Activated naive CD8-positive, alpha-beta T cell treated with anti-CD3 and anti-CD28 coated beads for 36 hours (primary cell): ENCODE measurements at places on chromosomes 7 and 10. TPM values are rescaled to one million over a fixed set of nuclear protein-coding genes. Genes with fewer than 3 reads are reported as not detected.

GRCh38 chr10:104777086-104777799 is 136.2 kb downstream of the SORCS3 start:
- H3K27me3 ChIP-seq, result peaks cover 15% of the 10 kb centered on the region
- no peak for DNase-seq
- H3K36me3 ChIP-seq, result no peaks in the 10 kb centered on the region
- no peaks in the 10 kb centered on the region for H3K4me1 ChIP-seq

DNA sequence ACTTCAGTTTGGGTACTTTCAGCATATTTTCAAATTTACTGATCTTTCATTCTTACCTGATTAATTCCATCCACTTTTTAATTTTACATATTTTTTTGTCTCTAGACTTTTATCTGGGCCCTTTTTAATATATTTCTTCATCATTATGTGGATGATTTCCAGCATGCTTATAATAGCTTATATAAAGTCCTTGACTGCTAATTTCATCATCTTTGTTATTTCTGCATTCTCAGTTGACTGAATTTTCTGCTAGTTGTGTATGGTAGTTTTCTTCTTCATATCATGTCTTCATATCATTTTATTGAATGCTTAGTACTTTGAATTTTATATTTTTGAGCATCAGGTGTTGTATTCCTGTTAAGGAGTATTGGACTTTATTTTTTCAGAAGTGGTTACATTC is 39.6 kb downstream of the STAM start:
- peak overlapping the region; percentile 21 for H3K27ac ChIP-seq
- peaks cover 47% of the 10 kb centered on the region for H3K36me3 ChIP-seq
- H3K27me3 ChIP-seq, result no peaks in the 10 kb centered on the region
- no peak overlapping the region for H3K4me3 ChIP-seq
- peaks cover 56% of the 10 kb centered on the region for H3K4me1 ChIP-seq
- no peak for DNase-seq

DNA sequence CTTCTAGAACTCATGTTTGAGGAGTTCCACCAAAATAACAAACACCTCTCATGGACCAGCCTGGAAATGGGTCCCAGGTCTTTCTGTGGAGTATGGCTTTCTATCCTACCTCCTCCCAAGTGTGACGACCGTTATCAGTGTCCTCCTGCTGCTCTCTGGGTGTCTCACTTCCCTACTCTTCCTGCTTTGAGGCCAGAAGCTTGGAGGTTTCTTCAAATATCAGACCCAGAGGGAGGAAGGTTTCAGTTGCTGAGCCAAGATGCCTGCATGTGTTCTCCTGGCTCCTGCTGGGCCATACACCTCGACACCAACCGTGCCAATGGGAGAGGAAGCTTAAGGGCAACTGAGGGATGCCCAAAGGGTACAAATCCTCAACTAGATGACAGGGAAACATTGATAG is 114.6 kb downstream of the WNT2 start:
- no peaks in the 10 kb centered on the region for H3K36me3 ChIP-seq
- H3K27me3 ChIP-seq, result no peaks in the 10 kb centered on the region
- DNase-seq, result no peak

DNA sequence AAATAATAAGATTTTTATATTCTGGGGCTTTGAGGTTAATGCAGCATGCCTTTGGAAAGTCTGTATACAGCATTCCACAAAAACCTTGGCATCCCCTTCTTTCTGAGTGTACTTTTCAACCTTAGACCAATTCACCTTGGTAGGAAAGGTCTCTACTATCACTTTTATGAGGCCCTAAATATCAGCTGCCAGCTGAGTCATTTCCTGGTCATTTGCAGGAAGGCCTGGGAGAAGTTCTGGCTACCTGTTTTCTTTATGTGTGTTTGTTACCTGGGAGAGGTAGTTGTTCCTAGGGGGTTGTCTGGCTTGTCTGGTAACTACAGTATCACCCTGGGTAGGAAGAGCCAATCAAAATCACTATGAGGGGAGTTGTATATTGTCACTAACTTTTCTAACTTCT is 4.1 kb downstream of the SPAM1 start:
- H3K4me1 ChIP-seq, result no peaks in the 10 kb centered on the region
- DNase-seq, result no peak
- peaks cover 14% of the 10 kb centered on the region for H3K27me3 ChIP-seq
- H3K27ac ChIP-seq, result no peak overlapping the region
- no peak overlapping the region for H3K4me3 ChIP-seq

GRCh38 chr10:89309156-89310055 is 7.6 kb downstream of the IFIT2 start:
- H3K27me3 ChIP-seq, result peaks cover 3% of the 10 kb centered on the region
- DNase-seq, result no peak
- H3K4me3 ChIP-seq, result no peak overlapping the region

- H3K27me3 ChIP-seq, result peaks cover 29% of the 10 kb centered on the region
- H3K27ac ChIP-seq, result no peak overlapping the region
- DNase-seq, result no peak
- H3K36me3 ChIP-seq, result no peaks in the 10 kb centered on the region
These were observed 35.2 kb upstream of the HECW1 start for GRCh38 chr7:43077285-43077684.

DNA sequence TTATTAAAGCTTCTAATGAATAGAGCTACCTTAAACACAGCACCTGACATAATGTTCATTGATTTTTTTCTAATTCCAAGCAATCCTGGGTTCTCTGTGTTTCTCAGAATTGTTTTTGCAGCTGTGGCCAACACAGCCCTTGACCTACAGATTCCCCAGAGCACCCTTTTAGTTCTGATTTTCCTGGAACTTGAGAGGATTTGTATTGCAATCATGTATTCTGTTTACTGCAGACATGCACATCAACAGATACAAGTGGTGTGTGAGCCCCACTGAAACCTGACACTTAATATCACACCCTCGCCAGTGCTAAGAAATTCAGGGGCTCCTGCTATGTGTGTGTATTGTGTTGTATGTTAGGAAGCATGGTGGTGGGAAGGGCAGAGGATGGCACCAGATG is 344.2 kb upstream of the POM121L12 start:
- DNase-seq, result no peak
- H3K36me3 ChIP-seq, result no peaks in the 10 kb centered on the region
- no peaks in the 10 kb centered on the region for H3K4me1 ChIP-seq
- H3K27ac ChIP-seq, result no peak overlapping the region
- no peak overlapping the region for H3K4me3 ChIP-seq

DNA sequence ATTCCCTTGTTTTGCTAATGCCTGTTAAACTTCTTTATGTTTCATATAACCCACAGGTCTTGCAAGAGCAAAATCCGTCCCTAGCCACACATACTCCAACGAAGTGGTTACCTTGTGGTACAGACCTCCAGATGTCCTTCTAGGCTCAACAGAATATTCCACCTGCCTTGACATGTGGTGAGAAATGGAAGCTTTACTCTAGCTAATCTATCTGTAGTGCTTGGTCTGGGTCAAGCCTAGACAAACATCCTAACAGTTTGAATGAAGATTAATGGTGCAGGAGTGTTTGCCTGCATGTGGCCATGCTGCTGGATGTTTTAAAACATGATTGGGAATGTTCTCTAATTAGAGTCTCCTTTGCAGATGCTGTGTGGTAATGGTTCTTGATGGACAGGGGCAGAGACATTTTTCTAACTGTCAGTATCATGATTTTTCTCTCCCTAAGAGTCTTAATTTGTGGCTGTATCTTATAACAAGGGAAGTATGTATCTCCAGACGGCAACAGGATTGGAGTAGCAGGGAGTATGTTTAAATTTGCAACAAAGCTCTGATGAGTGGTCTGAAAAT is 308.5 kb upstream of the FZD1 start:
- no peak overlapping the region for H3K4me3 ChIP-seq
- H3K36me3 ChIP-seq, result no peaks in the 10 kb centered on the region
- DNase-seq, result no peak
- no peaks in the 10 kb centered on the region for H3K27me3 ChIP-seq

- no peak for DNase-seq
- H3K36me3 ChIP-seq, result no peaks in the 10 kb centered on the region
- peaks cover 3% of the 10 kb centered on the region for H3K4me1 ChIP-seq
- no peak overlapping the region for H3K4me3 ChIP-seq
These were observed 218.0 kb downstream of the CREB5 start for GRCh38 chr7:28630350-28630749.

DNA sequence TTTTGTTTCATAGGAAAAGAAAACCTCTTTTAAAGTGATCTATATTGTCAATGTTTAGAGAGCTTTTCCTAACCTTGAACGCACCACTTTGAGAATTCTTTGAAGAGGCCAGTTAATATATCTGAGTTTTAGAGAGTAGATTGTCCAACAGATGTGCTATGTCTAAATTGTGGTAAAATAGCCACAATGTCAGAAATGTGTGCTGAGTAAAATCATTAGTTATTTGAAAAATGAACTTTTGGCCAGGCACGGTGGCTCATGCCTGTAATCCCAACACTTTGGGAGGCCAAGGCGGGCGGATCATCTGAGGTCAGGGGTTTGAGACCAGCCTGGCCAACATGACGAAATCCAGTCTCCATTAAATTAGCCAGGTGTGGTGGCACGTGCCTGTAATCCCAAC is 61.6 kb upstream of the KIAA1217 start:
- no peak for DNase-seq
- H3K27me3 ChIP-seq, result peaks cover 3% of the 10 kb centered on the region
- no peak overlapping the region for H3K4me3 ChIP-seq
- H3K27ac ChIP-seq, result no peak overlapping the region
- no peaks in the 10 kb centered on the region for H3K4me1 ChIP-seq

GRCh38 chr10:109769966-109770365 is 153.3 kb downstream of the XPNPEP1 start:
- H3K36me3 ChIP-seq, result no peaks in the 10 kb centered on the region
- peaks cover under 1% of the 10 kb centered on the region for H3K27me3 ChIP-seq
- H3K4me3 ChIP-seq, result no peak overlapping the region
- H3K27ac ChIP-seq, result no peak overlapping the region

DNA sequence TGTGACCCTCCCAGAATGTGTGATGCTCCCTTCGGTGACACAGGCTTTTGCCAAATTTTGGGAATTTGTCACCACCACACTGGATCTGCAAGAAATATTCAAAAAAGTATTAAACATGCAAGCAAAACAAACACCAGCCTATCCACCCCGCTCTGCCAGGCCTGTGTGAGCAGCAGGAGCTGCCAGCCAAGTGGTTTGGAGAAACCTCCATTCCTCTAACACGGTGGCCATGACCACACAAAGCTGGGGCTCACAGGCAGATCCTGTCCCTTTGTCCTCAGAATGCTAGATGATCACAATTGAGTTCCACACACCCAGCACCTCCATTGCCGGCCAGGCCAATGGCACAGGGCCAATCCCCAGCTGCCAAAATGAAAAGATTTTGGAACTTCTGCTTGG is 261.9 kb upstream of the PPP2R2D start:
- peaks cover 13% of the 10 kb centered on the region for H3K27me3 ChIP-seq
- H3K36me3 ChIP-seq, result no peaks in the 10 kb centered on the region
- H3K4me3 ChIP-seq, result no peak overlapping the region
- DNase-seq, result no peak

DNA sequence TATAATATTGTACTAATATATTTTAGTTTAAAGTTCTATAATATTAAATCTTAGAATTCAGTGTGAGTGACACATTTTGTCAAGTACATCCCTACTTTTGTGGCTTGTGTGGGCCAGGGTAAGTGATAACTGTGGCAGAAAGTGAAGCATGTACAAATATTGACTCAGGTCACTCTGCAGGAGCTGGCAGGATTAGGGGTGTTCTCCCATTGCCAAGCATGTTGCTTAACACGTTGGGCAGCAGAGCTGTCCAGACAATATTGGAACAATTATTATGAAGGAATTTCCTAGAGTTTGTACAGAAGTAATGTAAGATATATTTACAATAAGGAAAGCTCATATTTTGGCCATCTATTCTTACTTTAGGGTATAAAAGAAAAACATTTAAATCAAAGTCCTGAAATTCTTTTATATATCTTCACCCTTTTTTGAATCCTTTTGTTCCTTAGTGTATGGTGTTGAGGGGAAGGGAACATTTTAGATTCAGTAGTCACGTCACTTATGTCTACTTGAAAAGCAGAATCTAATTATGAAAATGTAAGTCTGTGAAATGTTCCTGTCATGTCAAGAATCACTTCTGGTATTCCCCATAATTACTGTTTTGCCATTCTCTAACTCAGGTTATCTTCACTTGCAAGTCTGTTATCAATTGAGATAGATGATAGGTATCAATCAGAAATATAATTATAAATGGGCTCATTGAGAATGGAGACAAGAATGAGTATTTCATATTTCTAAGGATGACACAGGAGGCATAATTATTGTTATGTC is 4.0 kb downstream of the HDAC9 start:
- no peak overlapping the region for H3K27ac ChIP-seq
- no peaks in the 10 kb centered on the region for H3K36me3 ChIP-seq
- peaks cover 5% of the 10 kb centered on the region for H3K27me3 ChIP-seq
- DNase-seq, result no peak
- H3K4me3 ChIP-seq, result no peak overlapping the region

DNA sequence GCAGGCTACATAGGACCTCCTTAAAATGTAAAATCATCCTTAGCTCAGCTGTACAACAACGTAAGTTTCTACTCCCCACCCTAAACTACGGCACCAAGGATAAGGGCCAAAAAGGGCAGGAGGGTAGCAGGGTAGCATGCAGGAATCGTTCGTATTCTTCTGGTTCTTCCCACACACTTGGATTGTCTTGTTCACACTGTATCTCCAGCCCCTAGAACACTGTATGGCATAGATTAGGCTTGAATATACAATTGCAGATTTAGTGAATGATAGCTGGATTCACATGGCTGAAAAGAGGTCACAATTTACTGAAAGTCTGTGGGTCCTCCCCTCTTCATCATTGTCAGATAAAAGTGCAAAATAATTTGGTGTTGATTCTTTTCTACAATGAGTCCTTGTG is 28.2 kb upstream of the PRKAR2B start:
- H3K27ac ChIP-seq, result no peak overlapping the region
- no peaks in the 10 kb centered on the region for H3K27me3 ChIP-seq
- no peaks in the 10 kb centered on the region for H3K36me3 ChIP-seq
- H3K4me1 ChIP-seq, result no peaks in the 10 kb centered on the region
- no peak overlapping the region for H3K4me3 ChIP-seq

DNA sequence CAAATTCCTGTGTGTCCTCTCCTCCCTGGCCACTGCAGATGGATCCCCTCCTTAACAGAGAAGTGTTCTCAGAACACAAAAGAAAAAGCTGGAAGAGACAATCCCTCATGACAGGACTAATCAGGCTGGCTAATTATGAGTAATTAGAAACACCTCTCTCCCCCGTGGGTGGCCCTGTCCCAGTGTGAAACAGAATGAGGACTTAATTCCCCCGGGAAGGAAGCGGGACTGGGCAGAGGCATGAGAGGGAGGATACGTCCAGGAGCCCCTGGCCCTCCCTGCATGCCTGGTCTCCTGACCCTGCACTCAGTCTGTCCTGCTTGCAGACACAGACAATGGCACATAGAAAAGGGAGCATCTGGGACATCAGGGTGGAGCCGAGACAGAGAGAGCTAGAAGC is 7.6 kb upstream of the ADCYAP1R1 start:
- no peaks in the 10 kb centered on the region for H3K4me1 ChIP-seq
- H3K4me3 ChIP-seq, result no peak overlapping the region
- DNase-seq, result no peak
- peaks cover 22% of the 10 kb centered on the region for H3K27me3 ChIP-seq
- no peaks in the 10 kb centered on the region for H3K36me3 ChIP-seq

GRCh38 chr7:107007892-107008287 is 36.6 kb upstream of the PRKAR2B start:
- no peak overlapping the region for H3K4me3 ChIP-seq
- no peak for DNase-seq
- no peaks in the 10 kb centered on the region for H3K36me3 ChIP-seq
- no peak overlapping the region for H3K27ac ChIP-seq

FAM131B gene
- total RNA-seq, result 1.7 TPM

COL13A1 gene
- total RNA-seq, result not detected

ABCA13 gene
- 0.04 TPM for total RNA-seq

LIPF gene
- not detected for total RNA-seq

OLAH gene
- total RNA-seq, result 1.2 TPM

AKR1B15 gene
- not detected for total RNA-seq

MYL10 gene
- not detected for total RNA-seq

ATG9B gene
- total RNA-seq, result 12.3 TPM
